HCEC 1CT (cell line): ENCODE measurements at places on chromosomes 2 and 18.

DNA sequence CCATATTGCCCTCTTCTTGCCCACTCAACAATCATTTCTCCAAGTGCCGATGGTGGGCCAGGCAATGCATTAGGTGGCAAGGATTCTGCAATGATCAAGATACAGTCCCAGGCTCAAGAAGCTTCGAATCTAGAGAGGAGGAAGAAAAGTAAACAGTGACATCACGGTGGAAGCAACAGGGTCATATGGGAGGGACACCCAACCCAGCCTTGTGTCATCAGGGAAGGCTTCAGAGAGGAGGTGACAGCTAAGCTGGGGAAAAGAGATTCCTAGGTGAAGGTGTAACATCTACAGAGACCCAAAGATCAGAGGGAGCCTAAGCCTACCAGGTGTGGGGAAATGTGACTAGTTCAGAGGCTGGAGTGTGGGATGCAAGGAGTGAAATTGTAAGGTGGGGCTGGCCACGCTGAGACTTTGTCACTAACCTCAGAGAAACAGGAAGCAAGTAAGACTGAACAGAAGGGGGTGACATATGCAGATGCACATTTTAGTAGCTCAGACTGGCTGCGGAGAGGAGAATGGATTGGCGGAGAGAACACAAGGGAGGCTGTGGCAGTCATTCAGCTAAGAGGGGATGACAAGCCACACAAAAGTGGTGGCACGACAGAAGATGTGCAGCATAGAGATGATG lies 104.9 kb downstream of the ANKRD44 start:
- no peak for DNase-seq

GRCh38 chr2:144128130-144128746 lies 391.7 kb downstream of the ZEB2 start:
- no peak for DNase-seq

DNA sequence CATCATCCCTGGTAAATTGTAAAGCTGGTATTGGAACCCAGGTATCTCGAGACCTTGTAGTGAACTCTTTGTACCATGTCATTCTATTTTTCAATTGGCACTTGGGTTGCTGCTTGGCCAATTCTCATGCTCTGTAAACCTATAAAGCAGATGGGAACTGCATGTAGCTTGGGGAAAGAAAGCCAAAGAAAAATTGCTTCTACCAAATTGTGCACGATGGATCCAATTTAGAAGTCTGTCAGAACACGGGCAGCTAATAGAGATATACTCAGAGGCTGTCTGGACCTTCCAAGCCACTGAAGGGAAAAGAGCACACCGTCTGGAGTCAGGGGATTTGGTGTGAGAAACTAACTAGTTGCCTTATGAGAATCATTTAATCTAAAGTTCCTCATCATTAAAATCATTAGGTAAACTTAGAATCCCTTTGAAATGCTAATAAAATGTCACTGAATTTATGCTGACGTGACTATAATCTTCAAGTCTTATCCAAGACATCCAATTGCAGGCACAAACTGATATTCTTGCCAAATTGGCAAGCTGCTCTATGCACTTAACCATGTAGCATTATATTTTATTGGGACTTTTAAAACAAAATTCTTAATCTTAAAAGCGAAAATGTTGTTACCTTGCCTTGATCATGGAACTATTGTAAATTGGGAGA lies 206.8 kb downstream of the DCC start:
- no peak for DNase-seq

- no peak for DNase-seq
These were observed 697.5 kb downstream of the TMEM182 start for GRCh38 chr2:103459283-103459682.

- DNase-seq, result peak; percentile 9
These were observed 161.6 kb downstream of the RDH14 start for GRCh38 chr2:18398833-18399232.

- DNase-seq, result peak; percentile 74
These were observed 3.1 kb downstream of the GYPC start for GRCh38 chr2:126658905-126659561.

- no peak for DNase-seq
These were observed 240.2 kb upstream of the TANK start for GRCh38 chr2:160920061-160920460.

GRCh38 chr2:44171018-44171417 lies 2.3 kb downstream of the PPM1B start:
- DNase-seq, result peak; percentile 69

GRCh38 chr2:139790807-139791752 lies 1010.9 kb upstream of the NXPH2 start:
- peak; percentile 40 for DNase-seq

- DNase-seq, result no peak
These were observed 174.8 kb downstream of the UBR3 start for GRCh38 chr2:170002096-170002495.

DNA sequence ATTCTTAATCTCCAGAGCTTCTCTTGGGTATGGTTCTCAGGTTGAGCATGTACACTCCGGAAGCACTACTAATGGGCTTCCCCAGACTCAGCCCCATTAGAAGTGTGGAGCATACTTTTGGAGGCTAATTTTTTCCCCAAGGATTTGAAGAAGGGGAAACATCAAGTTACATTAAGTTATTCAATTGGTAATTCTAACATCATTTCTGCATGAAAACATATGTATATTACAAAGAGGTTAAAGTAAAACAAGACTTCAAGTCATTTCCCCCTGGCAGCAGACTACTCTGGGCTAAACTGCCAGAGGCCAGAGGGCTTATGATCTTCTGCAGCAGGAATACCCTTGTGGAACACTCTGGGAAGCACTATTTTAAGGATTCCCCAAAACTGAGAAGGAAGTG lies 227.7 kb upstream of the STK17B start:
- no peak for DNase-seq

- DNase-seq, result no peak
These were observed 42.3 kb downstream of the CABLES1 start for GRCh38 chr18:23177433-23178072.

- no peak for DNase-seq
These were observed 6.9 kb upstream of the CASP10 start for GRCh38 chr2:201176081-201176481.

DNA sequence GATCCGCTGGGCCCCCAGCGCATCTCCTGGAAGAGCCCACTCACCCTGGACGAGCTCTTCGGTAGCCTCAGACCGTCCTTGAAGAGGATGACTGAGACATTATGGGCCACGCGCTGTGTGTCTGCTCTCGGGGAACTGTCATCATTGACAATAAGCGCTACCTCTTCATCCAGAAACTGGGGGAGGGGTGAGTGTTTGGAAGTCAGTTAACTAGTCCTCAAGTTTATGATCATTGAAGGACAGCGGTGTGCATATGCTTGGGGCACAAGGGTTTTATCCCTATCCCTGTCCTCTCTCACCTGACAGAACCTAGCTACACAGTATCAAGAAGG lies 586 bp downstream of the STK16 start:
- DNase-seq, result no peak

DNA sequence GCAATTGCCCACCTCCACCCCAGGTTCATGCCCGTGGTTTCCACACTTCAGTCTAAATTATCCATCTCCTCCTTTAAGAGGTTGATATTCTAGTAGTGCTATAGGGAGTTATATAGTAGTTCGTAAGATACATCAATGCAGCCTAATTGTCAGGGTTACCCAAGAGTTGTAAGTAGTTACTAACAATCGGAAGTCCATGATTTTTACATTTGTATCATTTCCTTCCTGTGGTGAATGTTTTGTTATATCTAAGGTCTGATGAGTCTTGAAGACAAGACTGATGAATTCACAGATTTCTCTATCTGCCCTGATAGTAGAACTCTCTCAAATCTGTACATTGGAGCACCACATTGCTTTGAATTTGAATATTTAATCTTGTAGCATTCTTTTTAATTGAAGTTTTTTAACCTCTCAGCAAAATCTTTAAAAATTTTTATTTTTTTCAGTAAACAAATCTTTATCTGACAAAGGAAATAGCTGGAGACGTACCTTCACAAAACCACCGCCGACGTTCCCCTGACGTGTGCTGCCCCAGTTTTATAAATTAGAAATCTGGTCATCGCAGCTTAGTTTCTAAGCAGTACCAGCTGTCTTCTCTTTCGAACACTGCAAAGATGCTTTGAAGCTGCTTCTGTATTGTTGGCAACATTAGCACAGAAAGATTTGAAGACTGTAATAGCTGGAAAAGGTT lies 264.5 kb downstream of the SOCS6 start:
- DNase-seq, result no peak

- no peak for DNase-seq
These were observed 110.6 kb upstream of the UXS1 start for GRCh38 chr2:106304612-106305184.

DNA sequence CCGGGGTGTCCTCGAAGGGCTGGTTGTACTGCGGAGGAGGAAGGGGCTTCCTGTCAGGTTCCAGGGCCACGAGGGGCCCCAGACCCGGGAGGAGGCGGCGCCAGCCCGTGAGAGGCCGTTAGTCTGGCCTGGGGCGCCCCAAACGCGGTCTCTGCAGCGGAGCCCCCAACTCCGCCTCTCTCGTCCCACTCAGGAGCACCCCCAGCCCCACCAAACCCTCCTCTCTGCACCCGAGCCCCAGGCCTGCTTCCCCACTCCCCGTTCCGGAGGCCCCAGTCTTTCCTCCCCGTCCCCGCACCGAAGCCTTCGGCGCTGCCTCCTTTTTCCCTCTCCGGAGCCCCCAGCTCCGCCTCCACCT lies 473 bp downstream of the HJURP start:
- DNase-seq, result no peak

GRCh38 chr2:233919319-233919718 lies 2.1 kb downstream of the TRPM8 start:
- no peak for DNase-seq

- no peak for DNase-seq
These were observed 13.5 kb downstream of the KCNIP3 start for GRCh38 chr2:95310651-95311050.

DNA sequence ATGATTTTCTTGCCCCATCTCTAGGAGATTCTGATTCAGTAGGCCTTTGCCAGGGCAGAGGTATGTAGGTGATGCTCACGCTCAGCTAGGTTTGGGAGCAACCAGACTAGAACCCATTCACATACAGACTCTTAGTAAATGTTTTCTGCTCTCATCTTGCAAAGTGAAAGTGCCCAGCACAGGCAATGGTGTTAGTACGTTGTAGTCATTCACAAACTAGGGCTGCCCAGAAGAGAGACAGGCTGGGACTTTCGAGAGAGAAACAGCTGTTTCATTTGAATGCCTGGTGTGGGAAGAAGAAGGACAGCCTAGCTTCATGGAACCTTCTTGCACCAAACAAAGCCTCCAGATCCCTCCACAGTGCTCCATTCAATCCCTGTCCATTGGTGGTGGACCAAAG lies 19.4 kb downstream of the DDX18 start:
- peak; percentile 17 for DNase-seq

DNA sequence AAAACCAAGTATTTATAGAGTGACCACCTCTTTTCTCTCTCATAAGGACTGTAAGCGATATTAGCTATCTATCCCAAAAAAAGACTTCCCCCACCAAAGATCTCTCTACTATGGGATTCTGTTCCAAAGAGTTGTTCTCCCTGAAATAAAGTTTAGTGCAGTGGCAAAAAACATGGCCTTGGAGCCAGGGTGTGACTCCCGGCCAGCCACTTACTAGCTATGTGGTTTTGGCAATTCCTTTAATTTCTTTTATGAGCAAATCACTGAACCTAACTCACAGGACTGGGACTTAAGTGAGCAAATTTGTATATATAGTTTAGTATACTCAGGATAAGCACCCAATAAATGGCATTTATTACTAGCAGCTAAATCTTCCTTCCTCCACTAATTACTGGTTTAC lies 42.6 kb downstream of the SESTD1 start:
- no peak for DNase-seq

DNA sequence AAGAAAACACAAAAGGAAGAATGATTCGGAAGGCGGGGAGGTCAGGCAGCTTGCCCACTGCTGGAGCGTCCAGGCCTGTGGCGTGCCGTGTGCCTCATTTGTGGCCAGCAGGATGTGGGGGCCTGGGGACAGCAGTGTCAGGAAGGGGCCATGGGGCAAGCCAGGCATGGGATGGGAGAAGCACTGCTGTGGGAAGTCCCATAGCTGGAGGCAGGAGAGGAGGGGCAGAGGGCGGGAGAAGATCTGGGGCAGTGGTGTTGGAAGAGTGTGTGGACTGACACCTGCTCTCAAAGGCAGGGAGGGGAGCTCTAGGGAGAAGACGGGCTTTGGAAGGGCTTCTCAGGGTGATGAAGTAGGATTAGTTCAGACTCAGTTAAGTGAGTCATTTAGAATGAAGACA lies 133.7 kb downstream of the ACOXL start:
- no peak for DNase-seq

GRCh38 chr2:156427074-156427473 lies 9.1 kb upstream of the GPD2 start:
- no peak for DNase-seq

DNA sequence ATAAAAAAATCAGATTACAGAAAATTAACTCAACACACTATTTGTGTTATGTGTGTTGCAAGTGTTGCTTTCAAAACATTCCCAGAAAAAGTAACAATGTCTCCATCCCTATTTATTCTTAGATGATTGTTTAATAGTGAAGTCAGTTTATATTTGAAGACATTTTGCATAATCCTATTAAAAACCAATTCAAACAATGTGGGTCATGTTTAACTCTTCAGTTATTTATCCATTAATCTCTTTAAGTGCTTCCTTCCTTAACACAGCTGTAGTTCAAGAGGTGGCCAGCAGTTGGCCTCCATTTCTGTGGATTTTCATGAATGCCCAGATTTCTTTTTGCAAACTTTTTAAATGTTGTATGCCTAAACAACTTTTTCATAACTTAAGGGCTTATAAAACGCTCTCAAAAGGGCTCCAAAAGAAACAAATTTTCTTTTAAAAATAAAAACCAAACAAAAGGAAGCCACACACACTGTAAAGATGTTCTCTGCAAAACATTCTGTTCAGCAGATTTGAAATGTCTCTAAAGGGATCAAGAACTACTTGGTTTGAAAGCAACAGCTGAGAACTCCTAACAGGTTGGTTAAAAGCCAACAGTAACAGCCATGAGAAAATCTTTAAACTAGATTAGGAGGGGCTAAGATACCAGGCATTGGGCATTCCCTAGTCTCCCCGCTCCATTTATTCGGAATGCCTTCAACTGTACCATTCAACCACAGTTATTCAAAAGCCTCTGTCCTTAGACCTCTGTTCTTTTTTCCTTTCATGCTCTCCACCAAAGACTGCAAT lies 71.5 kb downstream of the THADA start:
- DNase-seq, result peak; percentile 42
